ENCODE measurements at places on chromosomes 5 and 9.
A peak's percentile ranks its signal among the peaks of the same experiment; 100 is the strongest.

GRCh38 chr9:81819859-81820546, 108.2 kb upstream of the SPATA31D4 start:
- no peak for DNase-seq

DNA sequence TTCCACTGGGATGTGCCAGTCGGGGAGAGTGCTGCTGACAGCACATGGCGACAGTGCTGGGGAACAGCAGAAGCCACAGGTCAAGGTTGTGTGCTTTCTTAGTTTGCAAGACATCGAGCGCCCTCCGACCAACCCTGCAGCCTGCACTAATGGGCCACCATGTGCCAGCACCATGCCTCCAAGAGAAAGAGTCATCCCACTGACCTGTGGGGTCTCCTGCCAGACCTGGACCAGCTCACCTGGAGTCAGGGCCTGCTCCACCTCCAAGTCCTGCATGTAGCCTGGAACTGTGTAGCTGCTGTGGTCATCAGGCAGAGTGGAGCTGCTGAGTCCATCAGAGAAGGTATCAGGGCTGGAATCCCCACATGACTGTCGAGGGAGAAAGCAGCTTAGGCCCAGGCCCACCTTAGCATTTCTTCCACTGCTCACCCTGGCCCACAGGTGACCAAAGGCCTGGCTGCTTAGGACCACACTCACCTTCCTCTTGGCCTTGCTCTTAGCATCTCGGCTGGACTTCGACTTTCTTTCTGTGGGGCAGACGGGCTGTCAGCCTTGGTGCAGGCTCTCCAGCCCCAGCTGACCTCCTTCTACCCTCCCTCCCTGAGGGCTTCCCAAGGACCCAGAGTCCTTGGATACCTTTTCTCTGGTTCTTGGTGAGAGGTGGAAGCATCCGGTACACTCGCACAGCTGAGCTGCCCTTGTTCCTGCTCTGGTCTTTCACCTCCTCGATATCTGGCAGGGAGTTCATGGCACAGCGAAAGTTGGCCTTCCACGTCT, 4.1 kb downstream of the IRF1 start:
- no peak for DNase-seq

GRCh38 chr5:50606179-50606578, 60.3 kb upstream of the PARP8 start:
- no peak for DNase-seq

DNA sequence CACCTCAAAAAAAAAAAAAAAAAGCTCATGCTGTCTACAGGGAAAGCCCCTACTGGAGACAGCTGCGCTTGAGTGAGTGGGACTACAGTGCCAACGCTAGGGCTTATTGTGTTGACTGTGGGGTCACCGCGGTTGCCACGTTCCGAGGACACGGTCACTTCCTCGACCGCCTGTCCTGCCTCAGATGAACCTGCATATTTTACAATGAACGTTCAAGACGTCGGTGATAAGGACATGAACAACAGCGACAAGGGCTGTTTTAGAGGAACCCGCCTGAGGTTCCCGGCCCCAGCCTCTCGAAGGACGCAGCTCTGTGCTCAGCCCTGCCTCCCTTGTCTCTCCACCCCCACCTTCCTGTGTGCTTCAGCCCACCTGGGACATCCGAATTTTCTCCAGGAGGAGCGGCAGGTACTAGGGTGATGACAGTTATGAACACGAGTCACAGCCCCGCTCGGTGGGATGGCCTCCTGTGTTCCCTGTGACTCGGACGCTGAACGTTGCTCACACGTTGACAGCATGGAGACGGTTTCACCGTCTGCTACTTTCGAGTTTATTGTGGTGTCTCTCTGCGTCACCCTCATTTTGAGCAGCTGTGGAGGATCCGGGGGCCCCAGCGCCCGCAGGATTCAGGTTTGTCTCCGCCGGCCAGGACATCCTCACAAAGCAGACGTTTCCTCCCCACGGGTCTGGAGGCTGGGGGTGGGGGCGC, 11.3 kb upstream of the DIPK1B start:
- DNase-seq, result peak; percentile 16

DNA sequence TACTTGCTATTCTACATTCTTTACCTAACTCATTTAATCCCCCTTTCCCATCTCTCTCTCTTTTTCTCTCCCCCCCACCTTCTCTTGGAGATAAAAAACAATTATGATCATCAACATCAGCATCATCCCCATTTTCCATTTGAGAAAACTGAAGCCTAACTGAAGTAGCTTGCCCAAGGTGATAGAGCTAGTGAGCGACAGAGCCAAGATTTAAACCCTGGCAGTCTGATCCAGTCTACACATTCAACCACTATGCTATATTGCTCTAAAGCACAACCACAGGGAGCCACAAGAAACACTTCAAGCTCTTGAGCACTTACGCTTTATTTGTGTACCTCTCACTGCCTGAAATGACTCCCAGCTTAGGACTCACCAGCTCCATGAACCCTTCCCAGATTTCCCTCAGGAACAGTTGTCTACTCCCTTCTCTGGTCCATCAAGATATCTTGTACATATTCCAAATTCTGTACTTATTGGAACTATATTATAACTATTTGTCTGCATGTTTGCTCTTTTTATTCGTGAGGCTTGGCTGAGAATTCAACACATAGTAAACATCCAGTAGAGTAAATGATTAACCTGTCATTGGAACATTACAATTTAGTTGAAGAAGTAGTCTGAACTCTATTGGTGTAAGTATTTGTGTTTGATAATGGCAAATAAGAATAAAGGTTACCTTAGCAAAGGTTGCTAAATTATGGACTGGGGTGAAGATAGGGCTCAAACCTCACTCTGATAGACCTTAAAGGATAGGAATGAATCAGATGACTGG, 164.8 kb downstream of the EFNA5 start:
- DNase-seq, result no peak

DNA sequence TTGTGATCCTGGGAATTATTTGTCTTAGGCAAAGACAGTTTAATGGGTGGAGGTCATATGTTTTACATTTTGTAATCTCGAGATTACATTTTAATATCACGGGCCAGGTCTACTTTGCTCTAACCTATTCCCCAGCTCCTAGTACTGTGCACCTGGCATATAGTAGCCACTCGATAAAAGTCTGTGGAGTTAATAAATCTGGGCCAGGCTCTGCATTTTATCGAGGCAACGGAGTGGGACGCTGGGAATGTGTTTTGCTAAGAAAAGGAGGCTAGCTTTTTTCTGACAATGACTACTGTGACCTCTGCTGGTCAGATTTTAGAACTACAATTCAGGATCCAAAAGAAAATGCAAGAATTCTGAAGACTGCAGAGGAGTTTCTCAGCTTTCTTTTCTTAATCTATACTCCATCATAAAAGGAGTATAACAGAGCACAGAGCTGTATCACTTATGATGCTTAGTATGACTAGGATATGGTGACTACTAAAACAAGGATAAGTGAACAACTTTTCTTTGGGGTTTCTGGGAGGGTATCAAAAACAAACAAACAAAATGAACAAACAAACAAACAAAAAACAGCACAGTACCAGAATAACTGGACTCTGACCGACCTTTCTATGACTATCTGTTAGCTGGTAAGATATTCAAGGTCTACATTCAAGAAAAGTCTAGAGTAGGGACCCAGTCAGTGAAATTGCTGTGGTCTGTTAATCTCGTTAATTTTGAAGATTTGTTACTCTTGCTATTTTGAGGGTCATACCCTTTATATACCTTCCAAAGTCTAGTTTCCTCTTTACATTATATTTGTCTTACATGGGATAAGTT, 46.1 kb upstream of the CER1 start:
- no peak for DNase-seq

GRCh38 chr5:151186052-151186451, 28.5 kb upstream of the ANXA6 start:
- no peak for DNase-seq

- no peak for DNase-seq
Measured at GRCh38 chr5:143214890-143215289, 188.6 kb downstream of the NR3C1 start.

GRCh38 chr9:7185612-7186011, 427.8 kb downstream of the KDM4C start:
- no peak for DNase-seq
